ENCODE measurements at places on chromosomes 7 and 10.

DNA sequence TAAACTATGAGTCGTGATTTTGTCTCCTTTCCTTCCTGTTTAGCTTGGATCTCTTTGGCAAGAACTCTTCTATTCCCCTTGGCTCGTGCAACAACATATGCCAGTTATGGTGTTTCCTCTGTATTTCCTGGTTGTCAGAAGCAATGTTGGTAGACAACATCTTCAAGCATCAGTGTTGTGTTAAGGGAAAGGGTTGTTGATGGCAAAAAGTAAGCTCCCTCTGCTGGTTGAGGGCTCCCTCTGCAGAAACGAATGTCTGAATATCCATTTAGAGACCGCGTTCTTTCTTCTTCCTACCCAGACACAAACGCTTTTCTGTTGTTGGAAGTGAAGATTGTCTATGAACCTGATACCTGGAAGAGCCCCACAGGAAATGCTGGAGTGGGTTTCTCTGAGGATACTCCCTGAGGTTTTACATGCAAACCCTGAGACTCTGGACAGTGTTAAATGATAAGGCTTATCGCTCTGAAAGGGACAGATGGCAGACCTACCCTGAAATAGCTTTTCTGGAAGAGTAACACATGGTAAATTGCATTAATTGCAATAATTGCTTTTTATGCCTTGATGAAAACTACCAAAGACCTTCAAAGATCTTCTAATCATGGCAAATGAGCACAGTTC lies 23.5 kb upstream of the C1QL3 start:
- no peak for DNase-seq

- DNase-seq: no peak
Observed at GRCh38 chr7:47304727-47305719, 276.9 kb downstream of the TNS3 start.

- DNase-seq: no peak
Observed at GRCh38 chr10:111856631-111857030, 326.9 kb downstream of the GPAM start.

GRCh38 chr10:103667356-103667755 lies 173.9 kb downstream of the NEURL1 start:
- DNase-seq: no peak

DNA sequence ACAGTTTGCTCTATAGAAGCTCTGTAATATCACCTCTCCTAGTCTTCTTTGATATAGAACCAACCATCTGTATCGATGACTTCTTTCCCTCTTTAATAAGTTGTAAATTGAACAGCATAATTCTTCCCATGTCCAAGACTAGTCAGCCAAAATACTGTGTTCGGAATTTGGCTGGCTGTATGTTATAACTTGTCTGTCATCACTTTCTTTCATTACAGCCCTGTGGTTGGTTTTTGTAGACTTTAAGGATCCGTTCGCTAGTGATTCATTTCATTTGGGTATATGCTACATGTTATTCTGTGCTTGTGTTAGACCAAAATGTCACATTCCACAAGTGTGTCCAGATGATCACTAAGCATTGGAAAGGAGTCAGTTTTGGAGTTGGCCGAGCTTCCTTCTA lies 155.4 kb upstream of the ITGB1 start:
- no peak for DNase-seq

Data from nucleus accumbens (tissue), 56 donors.